ENCODE measurements at places on chromosomes 1 and 21.
A peak's percentile ranks its signal among the peaks of the same experiment; 100 is the strongest.

DNA sequence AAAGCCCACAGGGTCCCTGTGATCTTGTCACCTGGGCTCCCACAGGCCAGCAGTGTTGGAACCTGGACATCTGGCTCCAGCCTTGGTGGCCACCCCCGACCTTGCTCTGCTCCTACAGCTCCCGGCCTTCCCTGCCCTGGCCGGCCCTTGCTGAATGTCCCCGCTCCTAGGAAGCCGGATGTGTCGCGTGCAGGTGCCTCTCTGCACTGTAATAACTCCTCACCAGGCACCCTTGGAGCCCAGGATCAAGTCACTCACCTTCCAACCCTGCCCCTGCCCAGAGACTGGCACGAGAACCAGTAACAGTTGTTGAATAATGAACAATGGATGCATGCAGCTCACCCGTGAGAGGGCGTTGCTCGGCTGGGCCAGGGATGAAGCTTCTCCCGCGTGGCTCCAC lies 12.1 kb downstream of the PDE9A start:
- no peak for DNase-seq

GRCh38 chr1:87393445-87394085 lies 64.9 kb downstream of the LMO4 start:
- no peak for DNase-seq

DNA sequence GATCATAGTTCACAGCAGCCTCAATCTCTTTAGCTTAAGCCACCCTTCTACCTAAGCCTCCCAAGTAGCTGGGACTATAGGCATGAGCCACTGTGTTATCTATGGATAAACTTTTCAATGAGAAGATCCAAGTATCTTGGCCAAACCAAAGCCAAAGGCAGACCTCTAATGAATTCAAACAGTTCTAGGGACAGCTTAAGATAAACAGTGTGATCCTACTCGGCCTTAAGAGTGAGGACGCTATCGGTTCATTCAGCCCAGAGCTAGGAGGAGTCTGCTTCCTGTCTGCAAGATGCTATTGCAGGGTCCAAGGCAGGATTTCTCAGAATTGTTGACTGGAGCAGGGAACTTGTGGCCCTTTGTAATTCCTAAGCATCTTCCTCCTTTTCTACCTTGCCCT lies 368.7 kb downstream of the ST6GALNAC3 start:
- DNase-seq = no peak

- DNase-seq = no peak
Observed at GRCh38 chr21:24994717-24995116, 612.6 kb downstream of the MRPL39 start.

DNA sequence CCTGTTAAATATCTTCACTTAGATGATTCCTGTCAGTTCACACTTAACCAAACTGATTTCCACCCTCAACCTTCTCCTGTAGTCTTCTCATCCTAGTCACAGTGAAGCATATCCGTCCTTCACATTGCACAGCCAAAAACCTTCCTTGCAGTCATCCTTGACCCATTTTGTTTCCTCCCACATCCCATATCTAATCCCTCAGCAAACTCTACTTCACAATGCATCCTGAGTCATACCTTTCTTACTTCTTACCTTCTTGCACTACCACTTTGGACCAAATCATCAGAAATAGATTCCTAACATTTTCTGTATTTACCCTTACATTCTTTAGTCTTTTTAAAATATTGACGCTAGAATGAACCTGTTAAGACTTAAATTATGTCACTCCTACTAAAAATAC lies 86.9 kb downstream of the OLFML2B start:
- no peak for DNase-seq

DNA sequence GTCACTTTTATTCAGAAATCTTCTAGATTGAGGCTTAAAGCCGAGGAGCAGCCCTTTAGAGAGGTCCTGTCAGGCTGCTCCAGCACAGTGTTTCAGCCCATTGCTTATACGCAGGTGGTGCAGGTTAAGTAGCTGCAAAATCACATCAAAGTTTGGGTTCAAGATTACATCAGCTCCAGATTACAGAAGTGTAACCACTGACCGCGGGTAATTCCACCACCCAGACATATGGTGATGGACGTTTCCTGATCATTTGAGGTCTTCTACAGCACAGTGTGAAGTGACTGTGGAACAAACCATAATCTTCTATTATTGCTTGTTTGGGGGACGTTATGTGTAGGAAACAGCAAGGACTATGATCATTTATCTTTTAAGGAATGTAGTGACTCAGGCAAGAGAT lies 11.8 kb downstream of the C1orf115 start:
- no peak for DNase-seq

DNA sequence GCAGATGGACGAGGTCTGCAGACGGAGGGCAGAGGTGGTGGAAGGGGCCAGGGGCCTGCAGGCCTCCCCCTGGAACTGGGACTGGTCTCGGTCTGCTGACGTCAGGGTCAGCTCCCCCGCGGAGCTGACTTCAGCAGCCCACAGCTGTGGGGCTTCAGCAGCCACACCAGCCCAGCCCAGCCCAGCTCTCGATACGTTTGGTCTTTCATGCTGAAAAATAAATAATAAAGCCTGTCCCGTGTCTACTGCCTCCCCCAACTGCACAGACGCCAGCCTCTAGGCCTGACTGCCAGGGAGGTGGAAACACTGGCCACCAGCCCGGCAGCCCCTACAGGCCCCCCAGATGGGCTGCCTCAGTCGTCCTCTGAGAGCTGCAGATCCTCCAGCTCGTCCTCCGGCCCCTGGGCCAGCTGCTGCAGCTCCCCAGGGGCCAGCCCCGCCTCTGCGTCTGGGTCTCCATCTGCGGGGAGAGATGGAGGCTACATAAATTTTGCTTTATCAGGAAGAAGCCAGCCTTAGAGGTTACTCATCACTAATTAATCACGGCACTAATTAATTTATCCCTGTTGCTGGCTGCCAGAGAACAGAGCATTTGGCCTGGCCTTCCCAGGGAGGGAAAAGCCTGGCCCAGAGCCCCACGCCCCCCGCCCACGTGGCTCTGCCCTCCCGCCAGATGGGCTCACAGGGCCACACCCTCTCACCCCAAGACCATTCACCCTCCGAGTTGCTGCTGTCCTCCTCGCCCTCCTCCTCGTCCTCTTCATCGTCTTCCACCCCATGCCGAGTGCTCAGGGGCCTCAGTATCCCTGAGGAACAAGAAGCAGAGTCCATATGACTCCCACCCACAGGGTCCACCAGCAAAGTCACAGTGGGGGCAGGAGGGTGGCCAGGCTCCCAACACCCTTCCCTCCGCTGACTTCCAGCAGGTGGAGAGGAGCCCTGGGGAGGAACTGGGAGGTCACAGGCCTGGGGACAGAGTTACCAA lies 14.4 kb downstream of the NOC2L start:
- DNase-seq = peak; percentile 88

- no peak for DNase-seq
Observed at GRCh38 chr1:97042551-97042950, 321.0 kb downstream of the PTBP2 start.

- DNase-seq = no peak
Observed at GRCh38 chr1:117654493-117655219, 48.8 kb downstream of the TENT5C start.

DNA sequence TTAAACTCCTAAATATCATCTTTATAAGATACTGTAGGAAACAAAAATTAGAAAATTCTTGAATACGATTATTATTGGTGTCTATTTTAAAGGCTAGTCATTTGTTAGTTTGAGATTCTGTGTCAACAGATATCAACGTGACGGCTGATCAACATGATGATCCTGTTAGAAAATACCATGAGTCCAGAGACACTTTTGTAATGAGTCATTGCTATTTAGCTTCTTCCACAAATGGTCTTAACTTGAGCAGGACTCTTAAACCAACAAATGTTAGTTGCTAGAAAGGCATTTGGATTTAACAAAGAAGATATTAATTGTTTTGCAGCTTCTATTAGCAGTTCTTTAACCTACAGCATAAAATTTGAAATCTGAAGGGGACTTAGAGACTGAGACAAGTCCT lies 131.2 kb downstream of the TGFB2 start:
- DNase-seq = no peak

DNA sequence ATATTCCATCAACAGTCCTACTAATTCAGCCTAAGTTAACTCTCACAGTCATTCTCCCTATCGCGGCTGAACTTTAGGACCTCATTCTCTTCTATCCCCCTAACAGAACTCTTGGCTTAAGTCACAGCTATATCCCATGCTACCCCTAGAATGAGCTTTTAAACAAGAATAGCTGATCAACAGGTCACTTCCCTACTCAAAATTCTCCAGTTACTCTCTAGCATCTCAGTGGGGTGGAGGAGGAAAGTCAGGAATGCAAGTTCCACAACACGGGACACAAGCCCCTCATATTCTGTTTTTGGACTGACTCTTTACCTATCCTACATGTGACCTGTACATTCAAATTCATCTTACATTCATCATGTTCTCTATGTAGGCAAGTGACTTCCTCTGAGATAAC lies 21.0 kb downstream of the MRPL39 start:
- no peak for DNase-seq

DNA sequence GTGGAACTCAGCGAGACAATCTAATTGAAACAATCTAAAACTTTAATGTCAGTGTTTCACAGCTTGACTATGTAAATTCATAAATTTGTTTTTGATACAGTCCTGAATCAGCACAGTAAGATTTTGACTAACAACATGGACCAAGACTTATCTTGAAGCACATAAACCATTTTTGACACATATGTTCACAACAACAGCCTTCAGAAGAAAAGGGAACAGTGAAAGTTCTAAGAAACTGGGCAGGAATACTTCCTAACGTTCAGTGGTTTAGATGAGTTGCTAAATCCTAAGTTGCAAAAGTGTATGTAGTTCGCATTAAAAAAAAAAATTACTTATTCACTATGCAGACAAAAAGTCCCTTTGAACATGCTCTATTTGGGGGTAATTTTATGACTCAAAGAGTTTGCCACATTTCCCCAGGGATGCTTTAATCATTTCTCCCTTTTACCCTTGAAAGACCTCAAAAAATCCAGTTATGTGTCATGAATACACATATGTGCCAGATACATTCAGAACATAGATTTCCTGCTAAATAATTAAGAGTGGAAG lies 120.2 kb downstream of the MRPL39 start:
- DNase-seq = no peak

- DNase-seq = no peak
Observed at GRCh38 chr21:28151758-28152157, 840.9 kb downstream of the LTN1 start.

DNA sequence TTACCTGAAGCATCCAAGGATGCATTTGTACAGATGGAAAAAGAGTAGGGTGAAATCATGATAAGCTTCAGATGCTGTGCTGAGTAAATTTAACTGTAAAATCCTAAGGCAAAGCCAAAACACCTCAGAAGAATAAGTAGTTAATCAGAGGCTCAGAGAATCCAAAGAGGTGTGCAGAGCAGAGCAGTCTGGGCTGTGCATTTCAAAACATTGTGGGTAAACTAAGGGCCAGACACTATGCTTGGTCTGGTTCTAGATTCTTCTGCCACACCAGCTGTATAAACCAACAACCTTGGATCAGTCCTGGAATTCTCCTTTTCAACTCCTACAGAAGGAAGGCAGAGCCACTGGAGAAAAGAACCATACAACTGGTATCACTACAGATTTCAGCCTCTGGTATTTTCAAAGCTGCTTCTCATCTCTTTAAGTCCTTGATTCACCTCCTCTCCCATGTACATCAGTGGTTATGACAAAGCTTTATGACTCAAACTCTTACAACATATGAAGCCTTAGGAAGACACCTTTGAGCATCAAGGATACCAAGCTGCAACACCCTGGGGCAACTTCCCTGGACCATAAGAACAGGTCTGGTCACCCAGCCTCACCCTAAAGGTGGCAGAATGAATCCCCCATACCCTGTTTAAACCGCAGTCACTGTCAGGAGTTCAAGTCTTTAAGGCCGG lies 11.6 kb upstream of the HIPK1 start:
- no peak for DNase-seq

DNA sequence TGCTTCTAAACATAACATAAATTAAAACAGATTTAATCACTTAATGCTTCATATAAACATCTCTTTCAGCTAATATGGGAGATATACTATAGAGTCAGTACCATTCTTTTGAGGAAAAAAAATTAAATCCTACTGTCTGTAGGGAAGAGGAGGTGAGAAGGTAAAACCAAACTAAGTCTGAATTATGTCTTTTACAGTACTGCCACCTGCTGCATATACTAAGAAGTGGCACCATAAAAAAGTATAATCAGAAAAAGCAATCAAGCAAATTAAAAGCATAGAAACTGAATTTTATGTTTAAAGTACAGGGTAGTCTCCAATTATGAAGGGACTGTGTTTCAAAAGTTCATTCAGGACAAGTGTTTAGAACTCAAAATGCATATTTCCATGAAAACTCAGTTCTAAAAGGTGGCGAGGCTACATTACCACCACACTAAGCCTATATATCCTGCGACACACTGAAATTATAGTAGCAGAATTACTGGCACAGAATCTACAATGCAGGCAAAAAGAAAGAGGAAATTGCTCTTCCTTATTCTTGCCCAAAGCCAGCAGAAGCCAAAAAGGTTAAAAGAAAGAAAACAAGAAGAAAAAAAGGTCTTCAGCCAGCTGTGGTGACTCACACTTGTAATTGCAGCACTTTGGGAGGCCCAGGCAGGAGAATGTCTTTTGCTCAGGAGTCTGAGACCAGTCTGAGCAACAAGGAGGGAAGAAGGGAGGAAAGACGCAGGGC lies 9.0 kb downstream of the NSL1 start:
- no peak for DNase-seq

- no peak for DNase-seq
Observed at GRCh38 chr1:14791654-14792053, 193.2 kb downstream of the KAZN start.

DNA sequence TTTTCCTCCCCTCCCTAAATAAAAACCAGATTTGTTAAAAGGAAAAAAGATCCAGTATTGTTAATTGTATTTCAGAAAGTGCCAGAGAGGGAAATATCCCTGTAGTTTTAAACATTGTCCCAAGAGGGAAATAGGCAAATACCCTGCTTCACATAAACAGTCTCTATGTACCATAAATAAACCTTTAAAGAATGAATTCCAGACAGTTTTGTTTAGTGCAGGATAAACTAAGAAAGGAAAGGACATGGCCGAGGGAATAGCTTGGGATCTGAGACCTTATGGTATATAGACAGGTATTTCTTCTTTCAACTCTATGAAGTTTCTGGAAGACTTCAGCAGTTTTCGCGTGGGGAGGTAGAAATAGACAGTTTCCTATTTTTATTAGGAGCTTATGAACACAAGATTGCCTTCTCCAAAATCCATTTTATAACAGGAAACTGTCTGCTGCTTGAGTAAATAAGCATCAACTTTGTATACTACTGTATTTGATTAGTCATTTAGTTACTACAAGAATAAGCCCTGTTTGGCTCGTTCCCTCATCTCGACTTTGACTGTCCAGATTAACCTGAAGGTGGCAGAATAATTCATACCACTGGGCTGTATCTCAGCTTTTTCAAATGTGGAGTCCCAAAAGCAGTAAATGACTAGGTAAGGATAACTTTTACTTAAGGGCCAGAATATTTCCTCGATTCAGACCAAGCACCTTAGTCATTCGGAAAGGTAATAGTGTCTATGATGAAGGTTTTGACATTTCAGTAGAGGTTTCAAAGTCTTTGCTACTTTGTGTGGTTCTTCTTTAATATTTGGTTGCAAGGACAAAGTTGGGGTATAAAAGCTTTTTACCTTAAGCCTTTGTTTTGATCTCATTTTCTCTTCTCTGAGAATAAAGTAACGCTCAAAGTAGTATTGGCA lies 177.5 kb downstream of the VPS13D start:
- DNase-seq = peak; percentile 68

- DNase-seq = no peak
Observed at GRCh38 chr1:200795156-200795555, 56.5 kb downstream of the CAMSAP2 start.
